AG08395 (cell line): ENCODE measurements at places on chromosomes 1 and 21.

DNA sequence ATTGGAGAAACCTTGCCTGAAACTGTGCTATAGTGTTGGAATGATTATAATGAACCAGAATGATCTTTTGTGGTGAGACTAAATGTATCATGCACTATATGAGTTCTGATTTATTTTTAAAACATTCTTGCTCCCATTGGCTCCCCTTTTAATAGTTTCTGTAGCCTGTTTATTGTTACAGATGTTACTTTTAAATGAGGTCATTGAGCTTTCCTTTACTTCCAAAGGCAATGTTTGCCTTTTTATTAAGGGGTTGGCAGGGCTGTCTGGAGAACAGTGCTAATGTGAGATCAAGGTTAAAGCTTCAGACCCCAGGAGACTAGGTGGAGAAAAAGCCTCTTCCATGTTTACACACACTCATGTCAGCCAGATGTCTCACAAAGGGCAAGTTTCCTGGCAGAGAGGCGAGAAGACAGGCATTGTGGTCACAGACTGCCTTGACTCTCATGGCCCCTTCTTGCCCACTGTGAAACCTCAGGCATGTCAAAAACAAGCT is 120.6 kb upstream of the RAVER2 start:
- peak; percentile 61 for DNase-seq

GRCh38 chr1:61853583-61853982 is 111.3 kb downstream of the PATJ start:
- peak; percentile 22 for DNase-seq

DNA sequence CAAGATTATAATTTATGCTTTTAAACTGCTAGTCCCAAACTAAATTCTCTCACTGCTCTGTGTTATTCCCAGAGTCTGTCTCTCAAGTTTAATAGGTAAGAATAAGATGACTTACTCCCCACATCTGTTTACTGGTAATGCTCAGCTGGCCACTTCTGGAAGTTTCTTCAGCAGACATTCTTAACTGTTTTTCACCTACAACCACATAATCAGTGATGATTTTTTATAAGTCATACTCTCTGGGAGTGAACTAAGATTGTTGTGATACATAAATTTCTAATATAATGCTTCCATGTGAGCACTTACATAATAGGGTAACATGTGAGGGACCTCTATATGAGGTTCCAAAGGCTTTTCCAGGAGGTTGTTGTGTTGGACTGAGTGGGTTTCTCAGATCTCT is 8.7 kb downstream of the SLAMF7 start:
- no peak for DNase-seq

- DNase-seq, result peak; percentile 69
Measured at GRCh38 chr21:43645136-43645891, 14.0 kb downstream of the HSF2BP start.

- DNase-seq, result peak; percentile 72
Measured at GRCh38 chr1:7616076-7616832, 154.8 kb upstream of the VAMP3 start.

DNA sequence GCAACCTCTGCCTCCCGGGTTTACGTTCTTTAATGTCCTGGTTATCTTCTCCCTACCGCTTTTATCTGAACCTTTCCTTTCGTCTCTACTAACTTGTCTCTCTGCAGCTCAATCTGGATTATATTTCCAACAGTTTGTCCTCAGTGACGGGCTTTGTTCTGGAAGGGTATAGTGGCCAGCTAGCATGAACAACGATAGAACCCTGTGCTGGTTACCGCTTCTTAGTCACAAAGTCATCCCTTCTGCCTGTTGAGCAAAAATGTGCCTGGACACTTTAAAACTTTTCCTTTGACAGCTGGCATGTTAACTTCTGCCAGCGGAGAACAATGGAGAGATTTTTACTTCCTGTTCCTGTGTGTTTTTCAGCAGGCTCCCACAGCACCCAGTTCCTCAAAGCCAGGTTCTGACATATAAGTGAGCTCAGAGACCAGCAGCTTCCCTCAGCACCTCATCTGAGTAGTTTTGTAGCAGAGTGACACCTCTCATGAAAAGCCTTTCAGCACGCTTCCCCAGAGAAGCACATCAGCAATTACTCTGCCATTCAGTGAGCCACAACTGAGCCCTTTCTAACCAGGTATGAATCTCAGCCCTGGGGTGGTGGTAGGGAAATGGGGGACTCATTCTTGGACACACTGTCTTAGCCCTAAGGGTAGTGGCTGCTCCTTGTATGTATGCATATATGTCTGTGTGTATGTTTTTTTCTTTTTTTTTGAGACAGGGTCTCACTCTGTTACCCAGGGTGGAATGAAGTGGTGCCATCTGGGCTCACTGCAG is 23.6 kb upstream of the CCDC17 start:
- no peak for DNase-seq

DNA sequence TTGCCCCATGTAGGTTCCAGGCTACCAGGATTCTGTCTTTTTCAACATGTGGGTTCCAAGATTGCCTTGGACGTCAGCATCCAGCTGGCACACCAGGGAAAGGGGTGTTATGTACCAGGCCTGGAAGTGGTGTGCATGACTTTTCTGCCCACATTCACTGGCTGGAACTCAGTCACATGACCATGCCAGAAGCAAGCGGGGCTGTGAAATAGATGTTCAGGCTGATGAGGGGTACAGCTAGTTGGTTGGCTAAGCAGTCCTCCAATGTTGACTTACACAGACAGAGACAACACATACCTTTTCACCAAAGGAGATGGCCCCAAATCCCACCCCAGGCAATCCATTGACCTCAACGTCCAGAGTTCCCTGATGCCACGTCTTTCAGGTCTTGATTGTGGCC is 14.3 kb upstream of the PLEKHM2 start:
- DNase-seq, result no peak

DNA sequence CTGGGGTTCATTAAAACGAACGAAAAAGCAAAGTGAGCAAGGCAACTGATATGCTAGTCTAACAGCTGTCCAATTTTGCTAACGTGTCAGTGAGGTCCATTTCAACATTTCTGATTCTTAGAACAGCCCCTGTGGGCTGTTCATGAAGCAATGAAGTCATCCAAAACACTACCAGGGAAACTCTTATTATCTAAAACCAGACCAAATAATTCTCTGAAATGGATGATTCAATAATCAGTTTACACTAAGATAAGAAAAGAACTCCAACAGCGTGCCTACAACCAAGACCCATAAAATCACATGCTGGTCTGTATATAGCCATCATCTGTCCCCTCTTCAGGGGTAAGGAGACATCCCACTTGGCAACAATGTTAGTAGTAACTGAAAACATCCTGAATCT is 122.7 kb downstream of the TGFBR3 start:
- DNase-seq, result no peak

- DNase-seq, result peak; percentile 70
Measured at GRCh38 chr1:31977385-31978131, 36.1 kb upstream of the KHDRBS1 start.

- no peak for DNase-seq
Measured at GRCh38 chr1:191839891-191840290, 318.4 kb upstream of the RGS18 start.

DNA sequence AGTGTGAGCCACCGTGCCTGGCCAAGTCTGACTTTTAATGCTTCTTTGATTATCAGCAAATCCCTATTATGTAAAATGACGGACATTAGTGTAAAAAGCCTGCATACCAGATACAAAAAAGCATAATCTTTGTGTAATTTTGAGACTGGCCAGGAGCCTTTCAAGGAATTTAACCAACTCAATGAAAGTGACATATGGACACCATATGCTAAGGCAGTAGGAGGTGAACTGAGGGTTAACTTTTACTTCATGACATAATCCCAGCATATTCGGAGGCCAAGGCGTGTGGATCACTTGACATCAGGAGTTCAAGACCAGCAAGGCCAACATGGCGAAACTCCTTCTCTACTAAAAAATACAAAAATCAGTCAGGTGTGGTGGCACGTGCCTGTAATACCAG is 94.6 kb downstream of the EIF4G3 start:
- DNase-seq, result no peak

- no peak for DNase-seq
Measured at GRCh38 chr1:145736191-145736590, 16.9 kb downstream of the CD160 start.

DNA sequence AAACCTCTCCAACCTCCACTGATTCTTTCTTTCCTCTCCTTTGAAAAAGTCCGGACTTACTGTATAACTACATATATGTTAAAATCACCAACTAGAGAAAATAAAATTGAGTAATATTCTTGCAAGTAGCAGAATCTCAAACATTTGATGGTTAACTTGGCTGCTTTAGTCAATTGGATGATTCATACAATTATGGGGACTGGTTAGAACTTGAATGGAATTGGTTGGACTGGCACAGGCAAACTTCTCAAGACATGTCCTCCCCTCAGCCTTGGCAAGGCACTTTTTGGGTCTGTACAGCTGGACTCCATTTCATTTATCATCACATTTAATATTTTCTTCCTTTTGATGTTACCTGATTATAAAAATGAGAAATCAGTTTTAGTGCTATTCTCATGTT is 6.5 kb downstream of the WLS start:
- no peak for DNase-seq

- DNase-seq, result no peak
Measured at GRCh38 chr1:64906447-64906846, 59.9 kb downstream of the JAK1 start.

- peak; percentile 2 for DNase-seq
Measured at GRCh38 chr1:222588135-222588534, 1.6 kb downstream of the TAF1A start.

DNA sequence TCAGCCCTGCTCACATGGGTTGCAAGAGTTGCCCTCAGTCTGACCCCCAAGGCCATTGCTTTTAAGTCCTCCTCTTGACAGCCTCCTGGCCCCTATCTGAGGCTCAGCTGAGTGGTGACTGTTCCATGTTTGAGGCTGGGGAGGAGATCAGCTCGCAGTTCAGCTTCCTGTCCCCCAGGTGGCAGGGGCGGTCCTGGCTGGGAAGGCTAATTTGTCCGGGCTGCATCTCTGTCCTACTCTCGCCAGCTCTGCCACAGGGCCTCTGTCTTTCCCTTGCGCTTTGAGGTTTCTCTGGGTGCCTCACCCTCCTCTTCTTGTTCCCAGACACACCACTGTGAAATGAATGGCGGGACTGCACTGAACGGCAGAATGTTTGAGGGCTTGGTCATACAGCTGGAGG is 157.3 kb downstream of the KCNJ6 start:
- DNase-seq, result peak; percentile 81

DNA sequence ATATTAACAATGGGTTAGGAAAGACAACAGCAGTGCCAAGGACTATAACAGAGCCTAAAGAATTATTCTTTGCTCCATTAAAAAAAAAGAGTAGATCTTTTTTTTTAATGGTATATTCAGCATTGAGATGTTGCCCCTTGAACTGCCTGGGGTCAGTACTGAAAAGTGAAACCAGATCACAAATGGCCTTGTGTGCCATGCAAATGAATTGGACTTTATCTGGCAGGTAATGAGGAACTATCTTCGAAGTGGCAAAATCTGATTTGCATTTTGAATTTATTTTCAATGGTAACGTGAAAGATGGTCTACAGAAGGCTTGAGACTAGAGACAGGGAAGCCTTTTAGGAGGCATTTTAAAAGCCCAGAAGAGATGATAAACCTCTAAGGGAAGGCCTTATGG is 21.4 kb upstream of the PKN2 start:
- DNase-seq, result no peak

GRCh38 chr1:218336328-218336727 is 8.8 kb upstream of the TGFB2 start:
- DNase-seq, result no peak

DNA sequence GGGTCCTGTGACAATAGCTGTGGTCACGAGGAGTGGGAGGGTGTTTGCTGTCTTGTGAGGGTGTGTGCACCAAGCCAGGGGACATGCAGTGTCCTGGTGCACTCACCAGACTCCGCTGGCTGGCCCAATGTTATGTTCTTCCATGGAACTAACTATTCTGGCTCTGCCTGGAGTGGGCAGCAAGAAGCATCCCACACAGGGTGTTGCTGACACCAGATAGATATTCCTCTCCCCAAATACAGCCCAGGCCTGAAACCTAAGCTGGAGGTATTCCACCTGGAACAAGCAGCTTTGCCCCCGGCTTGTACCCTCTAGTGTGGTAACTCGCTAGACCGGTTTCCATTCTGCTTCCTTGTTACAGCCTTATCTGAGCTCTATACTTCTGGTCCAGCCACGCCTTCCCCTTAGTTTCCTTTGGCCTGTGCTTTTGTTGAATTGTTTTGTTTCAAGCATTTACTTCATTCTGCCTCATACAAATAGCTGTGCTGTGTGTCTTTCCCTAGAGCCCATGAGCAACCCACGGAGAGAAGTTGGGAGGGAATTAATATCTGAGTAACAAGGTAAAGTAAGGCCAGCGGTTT is 14.7 kb upstream of the LY9 start:
- DNase-seq, result no peak

GRCh38 chr1:246930830-246931548 is 759 bp downstream of the AHCTF1 start:
- DNase-seq, result peak; percentile 64

GRCh38 chr1:151988405-151988923 is 5.2 kb downstream of the S100A10 start:
- DNase-seq, result peak; percentile 69

DNA sequence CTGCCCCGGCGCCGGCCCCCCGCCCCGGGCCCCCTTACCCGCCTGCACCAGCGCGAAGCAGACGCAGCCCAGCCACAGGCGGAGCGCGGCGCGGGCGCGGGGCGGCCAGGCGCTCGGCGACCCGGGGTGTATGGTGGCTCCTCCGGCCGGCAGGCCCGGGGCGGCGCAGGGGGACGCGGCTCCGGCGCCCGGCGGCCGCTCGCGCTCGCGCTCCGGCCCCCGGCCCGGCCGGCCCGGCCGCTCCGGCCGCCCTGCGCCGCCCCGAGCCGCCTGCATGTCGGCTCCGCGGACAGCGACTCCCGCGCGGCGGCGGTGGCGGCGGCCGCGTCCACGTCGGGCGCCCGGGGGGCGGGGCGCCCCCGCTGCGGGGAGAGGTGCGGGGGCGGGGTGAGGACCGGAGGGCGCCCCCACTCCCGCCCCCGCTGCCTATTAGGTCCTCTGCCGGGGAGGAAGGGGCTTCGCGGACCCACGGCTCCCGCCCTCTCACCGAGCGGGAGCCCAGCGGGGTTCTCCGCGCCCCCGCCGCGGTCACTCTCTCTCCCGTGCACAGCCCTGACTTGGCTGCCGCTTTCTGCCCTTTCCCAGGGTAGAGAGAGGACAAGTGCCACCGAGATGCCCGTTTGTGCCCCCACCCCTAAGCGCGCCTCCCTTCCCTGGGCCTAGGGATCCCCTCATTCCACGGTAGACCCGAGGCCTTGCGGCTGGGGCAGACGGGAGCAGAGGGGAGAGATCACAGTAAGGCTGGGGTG is at the start of gene FNDC5:
Gene FNDC5 (minus strand): TSS at position 298 of the 749 bp plus-strand sequence.
- DNase-seq, result peak; percentile 55

DNA sequence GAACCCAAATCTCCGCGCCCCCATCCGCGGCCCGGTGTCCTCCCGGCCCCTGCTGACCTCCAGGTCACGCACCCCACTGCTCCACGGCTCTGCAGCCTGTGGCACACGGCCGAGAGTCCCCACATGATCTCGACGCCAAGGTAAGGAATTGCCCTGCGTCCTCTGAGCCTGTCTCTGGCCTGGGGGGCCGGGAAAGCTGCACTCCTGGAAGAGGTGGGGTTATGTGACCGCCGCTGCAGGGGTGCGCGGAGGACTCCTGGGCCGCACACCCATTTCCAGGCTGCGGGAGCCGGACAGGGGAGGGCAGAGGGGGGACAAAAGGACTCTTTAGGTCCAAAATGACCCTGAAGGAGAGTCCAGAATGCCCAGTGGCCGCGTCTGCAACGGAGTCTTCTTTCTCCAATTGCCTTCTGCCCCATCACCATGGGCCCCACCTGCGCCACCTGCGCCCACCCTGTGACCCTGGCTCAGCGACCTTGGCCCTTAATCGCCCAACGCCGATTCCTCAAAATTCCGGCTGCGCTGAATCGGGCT is 997 bp upstream of the SIM2 start:
- no peak for DNase-seq
